ENCODE measurements at places on chromosomes 5 and 9. TPM values are rescaled to one million over a fixed set of nuclear protein-coding genes. Genes with fewer than 3 reads are reported as not detected.

ABO gene
- total RNA-seq, result not detected

BNC2 gene
- total RNA-seq, result 12.3 TPM

PCDHB11 gene
- 0.44 TPM for total RNA-seq

PCAT7 gene
- not detected for total RNA-seq

NTMT1 gene
- total RNA-seq, result 41.0 TPM

RCL1 gene
- total RNA-seq, result 10.4 TPM

ADGRV1 gene
- 0.19 TPM for total RNA-seq

AHRR gene
- total RNA-seq, result 28.8 TPM

SVEP1 gene
- 3.5 TPM for total RNA-seq

IFNA2 gene
- total RNA-seq, result not detected

LPAR1 gene
- 39.8 TPM for total RNA-seq

IL33 gene
- 180 TPM for total RNA-seq

MOB3B gene
- total RNA-seq, result under 0.01 TPM

ZNG1E gene
- total RNA-seq, result 26.1 TPM

GPX3 gene
- total RNA-seq, result 21.5 TPM

IL5 gene
- total RNA-seq, result not detected

HSD17B3 gene
- total RNA-seq, result 0.13 TPM

GPX8 gene
- total RNA-seq, result 91.9 TPM
